ENCODE measurements at places on chromosomes 5 and 9.

GRCh38 chr5:178429156-178429468 lies 161.1 kb downstream of the COL23A1 start:
- DNase-seq = no peak

- DNase-seq = no peak
Observed at GRCh38 chr9:114090798-114091197, 8.3 kb downstream of the KIF12 start.

DNA sequence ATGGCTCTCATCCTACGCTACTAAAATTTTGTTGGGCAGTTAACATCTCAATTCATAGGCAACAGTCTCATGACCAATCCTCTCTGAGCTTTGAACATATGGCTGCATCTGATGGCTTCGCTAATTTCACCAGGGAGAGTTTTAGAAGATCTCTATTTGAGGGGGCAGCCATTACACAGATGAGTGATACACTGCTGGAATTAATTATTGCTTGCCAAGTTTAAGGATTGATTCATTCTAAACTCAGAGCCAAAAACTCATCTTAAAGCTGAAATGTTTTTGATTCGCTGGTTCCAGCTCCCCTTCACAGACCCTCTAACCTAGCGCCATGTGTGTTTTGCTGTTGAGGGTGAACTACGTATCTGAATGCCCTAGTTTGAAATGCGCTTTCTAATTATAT lies 519.9 kb upstream of the WWC1 start:
- no peak for DNase-seq

DNA sequence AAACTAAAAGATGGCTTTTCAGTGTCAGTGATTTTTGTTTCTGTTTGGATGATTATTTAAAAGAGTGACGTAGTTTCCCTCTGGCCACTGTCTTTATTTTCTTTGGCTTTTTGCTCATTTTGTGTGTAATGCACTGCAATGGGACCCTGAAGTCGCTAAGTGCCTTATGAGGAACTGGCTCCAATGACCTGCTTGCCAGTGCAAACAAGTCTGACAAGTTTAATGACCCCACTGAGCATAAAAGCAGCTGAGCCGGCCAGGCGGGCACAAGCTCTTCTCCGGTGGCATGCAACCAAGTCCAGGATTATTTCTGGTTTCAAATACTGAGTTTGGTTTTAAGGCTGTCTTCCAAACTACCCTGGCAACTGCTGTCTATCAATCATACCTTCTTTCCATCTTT lies 15.6 kb upstream of the GNA14 start:
- DNase-seq = no peak

DNA sequence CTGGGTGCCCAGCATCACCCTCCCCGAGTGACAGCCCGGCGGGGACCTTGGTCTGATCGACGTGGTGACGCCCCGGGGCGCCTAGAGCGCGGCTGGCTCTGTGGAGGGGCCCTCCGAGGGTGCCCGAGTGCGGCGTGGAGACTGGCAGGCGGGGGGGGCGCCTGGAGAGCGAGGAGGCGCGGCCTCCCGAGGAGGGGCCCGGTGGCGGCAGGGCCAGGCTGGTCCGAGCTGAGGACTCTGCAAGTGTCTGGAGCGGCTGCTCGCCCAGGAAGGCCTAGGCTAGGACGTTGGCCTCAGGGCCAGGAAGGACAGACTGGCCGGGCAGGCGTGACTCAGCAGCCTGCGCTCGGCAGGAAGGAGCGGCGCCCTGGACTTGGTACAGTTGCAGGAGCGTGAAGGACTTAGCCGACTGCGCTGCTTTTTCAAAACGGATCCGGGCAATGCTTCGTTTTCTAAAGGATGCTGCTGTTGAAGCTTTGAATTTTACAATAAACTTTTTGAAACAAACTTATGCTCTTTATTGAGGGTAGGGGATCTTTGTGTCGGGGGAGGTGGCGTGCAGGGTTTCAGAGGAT lies 1.3 kb downstream of the GADD45G start:
- no peak for DNase-seq

- no peak for DNase-seq
Observed at GRCh38 chr5:27532305-27532704, 493.9 kb upstream of the CDH9 start.

GRCh38 chr5:96753017-96753397 lies 54.7 kb downstream of the ERAP1 start:
- DNase-seq = no peak

DNA sequence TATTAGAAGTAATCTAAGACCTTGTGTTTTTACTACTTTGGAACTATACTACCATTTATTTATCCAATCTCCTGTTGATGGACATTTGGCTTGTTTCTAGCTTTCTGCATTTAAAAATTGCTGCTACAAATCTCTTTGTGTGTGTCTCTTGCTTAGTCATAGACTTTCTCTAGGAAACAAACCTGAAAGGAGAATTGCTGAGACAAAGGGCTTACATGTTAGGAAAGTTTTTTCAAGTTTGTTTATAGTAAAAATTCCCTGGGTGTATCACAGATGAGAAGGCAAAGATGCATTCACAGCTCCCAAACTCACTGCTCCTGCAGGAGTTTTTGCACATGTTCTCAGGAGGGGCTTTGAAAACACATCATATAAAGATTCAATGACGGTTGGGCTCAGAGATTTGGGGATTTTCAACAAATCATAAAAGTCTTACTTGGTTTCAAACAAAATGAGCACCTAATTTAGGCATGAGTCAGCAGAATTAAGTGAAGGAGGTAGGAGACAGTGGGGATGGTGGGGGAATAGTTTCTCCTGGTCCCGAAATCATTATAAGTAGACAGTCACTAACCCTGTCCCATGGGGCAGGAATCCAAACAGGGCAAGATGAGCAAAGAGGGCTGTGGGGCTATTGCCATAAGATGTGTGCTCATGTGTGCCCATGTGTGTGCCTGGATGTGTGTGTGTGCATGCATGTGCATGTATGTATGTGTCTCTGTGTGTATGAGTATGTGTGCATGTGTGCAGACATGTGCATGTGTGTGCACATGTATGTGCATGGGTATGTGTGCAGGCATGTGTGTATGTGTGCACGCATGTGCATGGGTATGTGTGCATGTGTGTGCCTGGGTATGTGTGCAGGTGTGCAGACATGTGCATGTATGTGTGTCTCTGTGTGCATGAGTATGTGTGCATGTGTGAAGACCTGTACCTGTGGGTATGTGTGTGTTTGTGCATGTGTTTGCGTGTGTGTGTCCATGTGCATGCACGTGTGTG lies 43.4 kb upstream of the S1PR3 start:
- DNase-seq = no peak

DNA sequence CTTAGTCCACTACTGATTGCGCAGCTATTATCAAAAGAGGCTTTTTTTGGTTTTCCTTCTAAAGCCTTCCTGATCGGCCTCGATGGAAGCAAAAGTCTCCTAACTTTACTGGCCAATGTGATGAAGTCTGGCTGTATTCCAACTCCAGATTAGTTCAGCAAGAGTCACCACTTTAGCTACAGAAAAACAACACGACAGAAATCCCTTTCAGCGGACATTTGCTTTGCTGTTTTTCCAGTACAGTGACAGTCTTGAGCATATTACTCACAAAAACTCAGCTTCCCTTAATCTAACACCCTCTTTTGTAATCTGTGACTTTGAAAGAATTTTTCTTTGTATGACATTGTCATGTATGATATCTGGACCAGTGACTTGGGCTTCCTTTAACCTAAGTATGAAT lies 95.7 kb downstream of the HOMER1 start:
- DNase-seq = no peak

DNA sequence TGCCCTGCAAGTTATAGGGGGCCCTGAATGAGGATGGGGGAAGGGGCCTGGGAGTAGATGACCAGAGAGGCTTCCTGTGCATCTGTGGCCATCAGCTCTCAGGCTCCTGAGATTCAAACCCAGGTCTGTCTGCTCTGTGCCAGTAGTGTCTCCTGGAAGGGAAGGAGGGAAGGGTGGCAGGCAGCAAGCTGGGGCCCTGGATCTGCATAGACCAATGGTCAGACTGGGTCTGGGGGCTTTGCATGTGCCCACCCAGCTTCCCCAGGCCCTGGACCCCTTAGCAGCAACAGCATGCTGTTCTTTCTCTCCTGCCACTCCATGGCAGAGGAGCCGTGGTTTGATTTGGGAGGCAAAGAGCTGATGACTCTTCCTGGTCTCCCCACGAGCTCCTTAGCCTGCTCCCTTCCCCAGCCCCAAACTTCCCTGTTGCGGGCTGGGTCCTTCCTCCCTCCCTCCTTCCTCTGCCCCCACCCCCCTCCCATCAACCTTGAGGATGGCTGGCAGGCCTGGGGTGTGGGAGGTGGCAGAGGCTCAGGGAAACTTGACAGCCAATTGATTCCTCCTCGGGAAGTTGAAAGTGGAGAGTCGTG lies 31.6 kb downstream of the DAB2IP start:
- DNase-seq = no peak

DNA sequence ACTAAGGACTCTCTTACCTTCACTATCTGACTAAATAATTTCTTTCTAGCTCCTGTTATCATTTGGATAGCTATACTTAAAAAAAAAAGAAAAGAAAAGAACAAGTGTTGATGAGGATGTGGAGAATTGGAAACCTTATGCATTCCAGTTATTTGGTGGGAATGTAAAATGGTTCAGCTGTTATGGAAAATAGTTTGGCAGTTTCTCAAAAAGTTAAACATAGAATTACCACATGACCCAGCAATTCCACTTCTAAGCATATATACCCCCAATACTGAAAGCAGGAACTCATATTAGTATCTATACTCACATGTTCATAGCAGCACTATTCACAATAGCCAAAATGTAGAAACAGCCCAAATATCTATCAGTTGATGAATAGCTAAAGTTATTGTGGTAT lies 61.1 kb downstream of the GNA14 start:
- no peak for DNase-seq

DNA sequence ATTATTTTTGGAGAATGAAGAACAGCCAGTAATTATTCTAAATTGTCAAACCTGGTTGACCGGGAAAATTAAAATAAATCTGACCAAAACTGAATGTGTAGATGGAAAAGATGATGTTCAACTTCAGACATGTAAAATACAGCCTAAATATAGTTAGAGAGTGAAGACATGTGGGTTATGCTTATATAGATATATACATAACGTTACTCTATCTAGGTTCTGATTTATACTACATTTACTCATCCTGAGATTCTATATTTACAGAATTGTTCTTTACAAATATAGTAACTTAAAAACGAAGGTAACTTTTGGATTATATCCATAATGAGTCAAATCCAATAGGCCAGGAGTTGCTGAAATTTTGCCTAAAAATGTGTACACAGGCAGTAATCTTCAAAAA lies 20.8 kb upstream of the THG1L start:
- DNase-seq = no peak

- no peak for DNase-seq
Observed at GRCh38 chr5:36276864-36277263, 24.8 kb downstream of the RANBP3L start.

DNA sequence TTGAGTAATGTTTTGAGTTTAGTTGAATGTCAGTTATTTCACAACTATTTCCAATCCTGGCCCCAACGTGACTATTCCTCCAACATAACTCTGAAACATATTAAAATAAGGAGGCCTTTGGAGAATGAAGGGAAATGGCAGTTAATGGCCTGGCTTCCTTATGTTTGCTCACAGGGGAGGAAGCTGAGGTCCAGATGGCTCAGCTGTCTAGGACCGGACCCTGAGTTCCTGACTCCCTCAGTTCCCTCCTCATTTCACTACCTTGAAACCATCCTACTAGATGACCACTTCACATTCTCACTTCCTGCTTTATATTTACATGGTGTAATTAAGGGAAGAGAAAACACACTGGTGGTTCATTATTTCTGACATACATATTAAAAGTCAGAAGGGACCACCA lies 6.6 kb downstream of the OTULINL start:
- no peak for DNase-seq

GRCh38 chr5:3230254-3230653 lies 365.4 kb upstream of the IRX1 start:
- no peak for DNase-seq

Measured in stimulated activated CD8-positive, alpha-beta memory T cell treated with anti-CD3 and anti-CD28 coated beads, Interleukin-7, amount 100 ng/mL, for 24 hours (primary cell).